Small intestine (tissue), 16 donors: ENCODE measurements at places on chromosomes 5 and 9.

- DNase-seq, result no peak
Measured at GRCh38 chr9:86253577-86253976, 5.9 kb downstream of the C9orf153 start.

- no peak for DNase-seq
Measured at GRCh38 chr5:96546120-96546519, 113.1 kb upstream of the PCSK1 start.

DNA sequence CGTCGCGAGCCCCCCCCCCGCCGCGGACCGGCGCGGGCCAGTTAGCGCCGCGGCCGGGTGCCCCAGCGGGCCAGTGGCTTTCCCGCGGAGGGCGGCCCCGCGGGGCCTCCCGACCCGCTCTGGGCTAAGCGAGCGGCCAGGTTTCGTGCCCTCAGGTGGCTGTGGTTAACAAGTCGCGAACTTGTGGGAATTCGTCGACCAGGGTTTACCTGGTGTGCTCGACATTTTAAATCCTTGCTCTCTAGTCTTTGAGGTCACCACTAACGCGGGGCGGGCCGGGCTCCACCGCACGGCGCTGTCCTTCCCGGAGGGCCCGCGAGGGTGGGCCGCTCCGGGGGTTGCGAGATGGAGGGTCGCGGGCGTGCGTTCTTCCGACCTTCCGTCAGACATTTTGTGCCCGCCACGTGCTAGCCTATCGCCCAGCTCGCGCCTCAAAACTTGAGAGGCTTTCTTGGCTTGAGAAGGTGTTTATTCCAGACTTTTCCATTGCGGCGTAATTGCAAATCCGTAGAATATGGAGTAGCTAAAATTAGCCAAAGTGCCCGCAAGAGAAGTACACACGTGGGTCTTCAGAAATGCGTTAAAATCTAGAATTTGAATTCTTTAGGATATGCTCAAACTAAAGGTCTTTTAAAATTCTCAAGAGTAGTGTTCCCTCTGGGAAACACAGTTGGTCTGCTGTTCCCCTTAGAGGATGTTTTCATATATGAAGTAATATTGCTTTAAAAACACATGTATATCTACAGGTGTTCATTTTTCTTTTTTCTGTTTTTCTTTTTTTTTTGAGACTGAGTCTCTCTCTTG lies 2.1 kb downstream of the ANP32B start:
- DNase-seq, result peak; percentile 30

DNA sequence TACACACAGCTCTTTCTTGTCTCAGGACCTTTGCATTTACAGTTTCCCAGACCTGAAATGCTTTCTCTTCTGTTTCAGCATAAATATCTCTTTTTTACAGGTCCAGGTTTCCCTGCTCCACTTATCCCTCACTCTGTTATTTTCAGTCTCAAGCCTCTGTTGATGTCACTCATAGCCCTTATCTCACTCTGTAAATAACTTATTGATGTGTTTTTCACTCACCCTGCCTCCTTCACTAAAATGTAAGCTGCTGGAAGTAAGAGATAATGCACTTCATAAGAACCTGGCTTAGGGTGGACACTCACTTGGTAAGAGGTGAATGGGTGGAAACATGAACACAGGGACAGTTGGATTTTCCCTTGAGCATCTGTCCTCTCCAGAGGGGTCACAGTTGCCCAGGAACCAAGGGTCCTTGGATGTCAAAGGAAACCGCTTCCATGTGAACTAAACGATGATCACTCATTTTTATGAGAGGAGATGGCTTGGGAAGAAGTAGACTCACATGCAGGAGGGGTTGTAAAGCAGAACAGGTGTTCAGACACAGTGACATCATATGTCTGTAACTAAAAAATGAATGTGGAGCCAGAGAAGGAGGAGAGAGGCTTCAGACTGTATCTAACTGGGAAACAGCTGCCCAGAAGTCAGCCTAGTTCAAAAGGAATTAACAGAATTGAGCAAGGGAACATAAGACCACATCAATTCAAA lies 5.5 kb upstream of the HTR4 start:
- peak; percentile 69 for DNase-seq

GRCh38 chr5:173741087-173741486 lies 124.6 kb upstream of the BOD1 start:
- no peak for DNase-seq

DNA sequence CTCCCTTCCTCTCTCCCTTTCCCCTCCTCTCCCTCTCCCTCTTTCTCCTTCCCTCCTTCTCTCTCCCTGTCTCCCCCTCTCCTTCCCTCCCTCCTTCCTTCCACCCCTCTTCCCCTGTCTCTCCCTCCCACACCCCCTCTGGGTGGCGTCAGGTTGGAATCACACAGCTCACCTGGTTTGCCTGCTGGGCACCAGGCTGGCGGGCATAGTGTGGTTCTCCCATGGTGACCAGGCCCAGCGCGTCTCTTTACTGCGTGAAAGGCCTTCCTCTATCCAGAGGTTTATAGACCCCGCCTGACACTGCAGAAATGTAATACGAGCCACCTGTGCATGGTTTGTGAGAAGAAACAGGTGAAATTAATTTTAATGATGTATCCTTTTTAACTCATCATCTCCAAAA lies 76.2 kb downstream of the MRPL36 start:
- DNase-seq, result no peak

DNA sequence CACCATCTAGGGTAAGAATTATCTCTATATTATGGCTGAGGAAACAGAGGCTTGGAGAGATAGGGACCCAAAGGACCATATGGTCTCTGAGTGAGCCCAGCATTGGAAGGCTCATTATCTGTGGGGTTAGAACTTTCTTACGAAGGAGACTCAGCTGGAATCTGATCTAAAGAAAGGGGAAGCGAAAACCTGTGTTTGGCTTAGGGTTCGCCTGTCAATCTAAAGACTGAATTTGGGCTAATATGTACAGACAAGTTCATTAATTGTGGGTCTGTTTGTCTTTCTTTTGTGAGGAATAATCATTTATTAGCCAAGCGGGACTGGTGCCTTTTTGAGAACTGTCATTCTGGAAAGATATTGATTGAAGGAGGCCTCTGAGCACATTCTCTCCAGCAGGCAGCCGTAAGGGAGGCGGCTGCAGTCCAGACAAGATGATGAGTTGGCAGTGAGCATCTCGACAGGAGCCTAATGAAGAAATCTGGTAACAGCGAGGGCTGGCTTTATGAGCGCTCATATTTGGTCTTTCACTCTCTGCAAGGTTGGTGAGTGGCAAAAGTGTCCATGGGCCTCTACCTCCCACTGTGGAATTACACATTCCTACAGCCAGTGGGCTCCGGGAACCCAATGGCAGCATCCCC lies 104.2 kb upstream of the GPR151 start:
- no peak for DNase-seq

GRCh38 chr5:176500511-176500910 lies 36.7 kb downstream of the RNF44 start:
- no peak for DNase-seq
